WTC11 (cell line): ENCODE measurements at places on chromosomes 12 and 14.

- no peak for DNase-seq
Measured at GRCh38 chr12:97650242-97650641, 187.6 kb downstream of the RMST start.

DNA sequence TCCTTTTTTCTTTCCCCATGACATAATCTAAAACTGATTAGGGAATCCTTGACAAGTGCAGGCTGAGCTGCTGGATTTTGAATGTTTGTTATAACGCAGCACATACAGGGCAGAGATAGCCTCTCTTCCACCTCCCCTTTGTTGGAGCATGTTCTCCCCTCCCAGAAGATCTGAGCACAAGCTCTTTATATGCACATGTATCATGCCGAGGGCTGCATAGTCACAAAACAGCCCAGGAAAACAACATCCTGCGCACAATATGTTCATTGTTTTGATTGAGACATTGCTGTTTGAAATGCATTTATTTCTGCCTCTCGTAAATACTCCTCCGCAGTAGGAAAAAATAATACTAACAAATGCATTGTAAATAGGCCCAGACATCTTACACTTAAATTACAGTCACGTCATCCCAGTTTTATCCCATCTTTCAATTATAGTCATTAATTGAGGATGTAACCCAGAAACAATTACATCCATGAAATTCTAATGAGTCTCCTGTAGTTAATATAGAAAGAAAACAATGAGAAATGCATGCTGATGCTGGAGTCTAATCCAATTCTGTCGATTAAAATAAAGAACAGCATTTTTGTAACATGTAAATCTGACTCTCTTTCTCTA is 401.8 kb downstream of the BTG1 start:
- no peak for DNase-seq

DNA sequence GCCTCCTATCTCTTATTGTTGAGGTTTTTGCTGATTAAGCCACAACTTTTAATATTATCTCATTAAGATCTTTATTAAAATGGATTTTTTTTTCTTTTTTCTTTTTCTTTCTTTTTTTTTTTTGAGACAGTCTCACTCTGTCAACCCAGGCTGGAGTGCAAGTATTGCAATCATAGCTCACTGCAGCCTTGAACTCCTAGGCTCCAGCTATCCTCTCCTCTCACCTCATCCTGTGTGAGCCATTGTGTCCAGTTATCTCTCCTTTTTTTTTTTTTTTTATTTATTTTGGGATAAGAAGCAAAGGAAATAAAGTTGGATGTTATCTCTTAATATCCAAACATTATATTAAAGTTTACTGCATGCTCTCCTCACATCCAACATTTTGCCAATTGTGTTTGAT is 12.7 kb downstream of the VEZT start:
- no peak for DNase-seq

- peak; percentile 14 for DNase-seq
Measured at GRCh38 chr14:104267895-104268294, 129.5 kb downstream of the KIF26A start.

DNA sequence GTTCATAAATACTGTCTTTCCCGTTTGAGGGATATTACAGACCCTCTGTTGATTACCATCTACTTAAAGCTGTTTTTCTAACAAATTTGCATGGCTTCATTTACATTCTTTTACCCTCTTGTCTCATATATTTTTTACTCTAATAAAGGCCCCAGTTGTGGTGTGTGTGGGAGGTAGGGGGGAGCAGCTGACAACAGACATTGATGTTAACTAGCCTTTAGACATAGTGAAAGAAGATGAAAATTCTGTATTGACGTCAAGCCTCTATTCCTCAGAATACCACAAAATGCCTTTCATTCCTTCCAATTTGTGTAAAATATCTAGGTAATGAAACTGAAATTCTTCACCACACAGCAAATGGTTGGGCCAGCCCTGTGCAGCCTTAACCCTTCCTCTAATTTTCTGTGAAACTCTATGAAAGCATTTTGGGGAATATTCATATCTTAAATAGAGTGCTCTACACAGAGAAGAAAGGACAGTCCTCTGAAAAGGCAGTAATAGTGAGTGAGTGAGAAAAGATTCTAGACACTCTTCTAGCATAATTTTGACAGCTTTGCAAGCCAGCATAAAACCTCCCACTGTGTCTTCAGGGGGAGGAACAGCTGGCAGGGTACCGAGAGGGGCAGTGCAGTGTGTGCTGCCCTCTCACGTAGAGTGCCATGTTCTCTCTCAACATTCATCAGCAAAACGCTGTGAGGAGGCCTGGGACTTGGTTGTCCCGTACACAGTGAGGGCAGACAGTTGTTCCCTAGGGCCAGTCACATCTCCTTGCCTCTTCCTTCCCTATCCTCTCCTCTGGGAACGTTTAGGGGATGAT is 20.1 kb upstream of the CERS5 start:
- DNase-seq, result no peak

GRCh38 chr14:21804981-21805380 is 131.4 kb upstream of the OR4E1 start:
- no peak for DNase-seq

GRCh38 chr14:23182372-23183157 is 895 bp downstream of the SLC7A8 start:
- DNase-seq, result peak; percentile 84

GRCh38 chr14:83764656-83765599 is 1765.0 kb upstream of the FLRT2 start:
- DNase-seq, result no peak

DNA sequence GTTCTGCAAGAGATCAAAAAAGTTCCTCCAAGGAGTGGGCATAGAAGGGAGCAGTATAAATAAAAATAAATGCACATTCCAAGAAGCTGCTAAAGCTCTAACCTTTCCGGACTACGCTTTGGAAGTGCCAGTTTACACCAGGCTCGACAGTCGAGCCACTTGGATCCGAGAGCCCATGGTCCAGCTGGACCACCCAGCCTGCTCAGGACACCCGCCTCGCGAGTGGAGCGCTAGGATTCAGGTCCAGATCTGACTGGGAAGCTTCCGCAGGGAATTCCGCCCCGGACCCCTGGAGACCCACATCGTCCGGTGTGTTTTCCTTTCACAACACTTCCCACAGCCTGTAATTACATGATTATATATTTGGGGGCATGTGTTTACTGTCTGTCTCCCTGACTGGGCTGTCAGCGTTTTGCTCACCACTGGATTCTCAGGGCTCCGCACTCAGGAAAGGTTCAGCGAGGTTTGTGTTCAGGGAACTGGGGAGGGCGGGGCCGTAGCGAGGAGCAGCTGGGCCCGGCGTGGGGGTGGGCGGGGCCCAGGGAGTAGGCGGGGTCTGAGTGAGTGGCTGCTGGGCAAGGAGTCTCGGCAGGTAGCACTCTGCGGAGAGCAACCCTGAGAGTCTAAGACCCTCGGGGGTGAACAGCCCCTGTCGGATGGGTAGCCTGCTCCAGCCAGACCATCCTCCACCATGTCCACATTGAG is 52.3 kb upstream of the TMEM263 start:
- peak; percentile 90 for DNase-seq

DNA sequence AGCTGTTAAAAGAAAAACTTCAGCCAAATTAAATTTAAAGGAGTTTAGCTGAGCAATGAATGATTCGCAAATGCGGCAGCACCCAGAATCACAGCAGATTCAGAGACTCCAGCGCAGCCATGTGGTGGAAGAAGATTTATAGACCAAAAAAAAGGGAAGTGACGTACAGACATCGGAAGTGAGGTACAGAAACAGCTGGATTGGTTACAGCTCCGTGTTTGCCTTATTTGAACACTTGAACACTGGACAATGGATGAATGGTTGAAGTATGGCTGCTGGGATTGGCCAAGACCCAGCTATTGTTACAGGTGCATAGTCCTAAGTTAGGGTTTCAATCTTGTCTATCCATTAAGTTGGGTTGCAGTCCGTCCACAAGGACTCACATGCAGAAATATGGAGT is 42.6 kb downstream of the GALNT8 start:
- DNase-seq, result no peak

- DNase-seq, result no peak
Measured at GRCh38 chr12:66144791-66145754, 14.5 kb upstream of the LLPH start.

DNA sequence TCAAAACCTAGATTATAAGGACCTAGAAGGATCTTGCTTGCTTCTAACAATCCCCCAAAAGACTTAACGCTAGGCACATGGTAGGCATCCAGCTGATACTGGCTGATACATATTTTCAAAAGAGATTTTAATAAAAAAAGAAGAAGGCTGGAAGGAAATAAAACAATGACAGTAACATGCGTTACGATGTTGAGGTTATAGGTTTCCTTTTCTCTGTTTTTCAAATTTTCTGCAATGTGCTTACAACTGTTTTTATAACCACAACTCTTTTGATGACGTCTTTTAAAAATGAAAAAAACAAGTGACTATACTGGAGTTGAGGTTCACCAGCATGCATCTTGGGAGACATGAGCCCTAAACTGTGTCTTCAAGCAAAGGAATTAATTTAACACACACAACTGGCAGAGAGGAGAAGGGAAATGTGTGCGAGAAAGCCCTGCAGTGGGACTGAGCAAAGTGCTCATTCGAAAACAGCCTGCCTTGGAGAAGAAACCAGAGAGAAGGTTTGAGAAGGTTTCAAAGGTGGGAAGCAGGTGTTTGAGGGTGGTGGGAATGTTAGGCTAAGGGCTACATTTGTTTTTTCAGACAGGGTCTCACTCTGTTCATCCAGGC is 80.4 kb downstream of the DUSP16 start:
- DNase-seq, result no peak

DNA sequence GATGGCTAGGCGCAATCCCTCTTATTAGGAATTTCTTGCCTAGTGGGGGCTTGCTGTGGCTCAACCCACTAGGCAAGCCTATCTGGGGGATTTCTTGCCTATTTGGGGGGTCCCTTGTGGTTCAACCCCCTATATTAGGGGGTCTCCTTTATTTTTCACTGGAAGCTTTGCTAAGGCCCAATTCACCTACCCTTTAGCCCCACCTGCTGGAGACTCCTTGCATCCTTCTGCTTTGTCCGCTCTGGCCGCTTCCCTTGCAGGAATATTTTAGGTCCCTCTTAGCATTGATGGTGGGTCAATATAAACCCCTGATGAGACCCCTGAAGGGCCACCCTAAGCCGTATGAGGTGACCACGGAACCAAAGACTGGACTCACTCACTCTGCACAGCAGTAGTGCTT is 1552.1 kb downstream of the AACS start:
- DNase-seq, result no peak

DNA sequence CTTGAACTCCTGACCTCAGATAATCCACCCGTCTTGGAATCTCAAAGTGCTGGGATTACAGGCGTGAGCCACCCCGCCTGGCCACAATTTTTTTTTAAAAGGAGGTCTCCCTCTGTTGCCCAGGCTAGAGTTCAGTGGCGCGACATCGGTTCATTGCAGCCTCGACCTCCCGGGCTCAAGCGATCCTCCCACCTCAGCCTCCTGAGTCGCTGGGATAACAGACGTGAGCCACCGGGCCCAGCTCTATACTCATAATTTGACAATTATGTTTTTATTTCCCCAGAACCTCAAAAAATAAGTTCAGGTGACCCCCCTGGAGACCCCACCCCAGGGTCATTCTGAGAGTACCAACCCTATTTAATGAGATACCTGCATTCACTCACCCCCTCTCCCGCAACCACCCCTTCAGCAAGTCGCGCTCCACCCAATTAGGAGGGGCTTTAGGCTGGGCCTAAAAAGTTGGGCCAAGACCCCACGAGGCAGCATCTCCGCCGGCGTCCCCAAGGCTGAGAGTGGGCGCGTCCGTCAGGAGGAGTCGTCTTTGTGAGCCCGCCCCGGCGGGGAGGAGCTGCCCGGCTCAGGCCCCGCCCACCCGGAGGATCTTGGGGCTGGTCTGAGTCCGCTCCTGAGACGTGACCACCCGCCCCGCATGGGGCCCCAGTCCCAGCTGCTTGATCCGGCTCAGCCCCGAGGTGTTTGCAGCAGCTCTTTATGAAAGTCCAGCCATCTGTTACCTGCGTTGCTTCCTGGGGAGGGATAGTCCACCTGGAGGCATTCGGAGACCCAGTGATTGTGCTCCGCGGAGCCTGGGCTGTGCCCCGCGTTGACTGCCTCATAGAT is at the start of gene ANKRD33:
ANKRD33 (plus strand) TSS at position 628 of the 840 bp plus-strand sequence; CDS start at position 712, 84 bp downstream.
- peak; percentile 91 for DNase-seq

- DNase-seq, result no peak
Measured at GRCh38 chr12:6295094-6295811, 15.2 kb upstream of the PLEKHG6 start.

GRCh38 chr14:41606532-41607303 is at the start of gene LRFN5:
Gene LRFN5, plus strand, starts transcription at chr14:41606876.
- peak; percentile 68 for DNase-seq

DNA sequence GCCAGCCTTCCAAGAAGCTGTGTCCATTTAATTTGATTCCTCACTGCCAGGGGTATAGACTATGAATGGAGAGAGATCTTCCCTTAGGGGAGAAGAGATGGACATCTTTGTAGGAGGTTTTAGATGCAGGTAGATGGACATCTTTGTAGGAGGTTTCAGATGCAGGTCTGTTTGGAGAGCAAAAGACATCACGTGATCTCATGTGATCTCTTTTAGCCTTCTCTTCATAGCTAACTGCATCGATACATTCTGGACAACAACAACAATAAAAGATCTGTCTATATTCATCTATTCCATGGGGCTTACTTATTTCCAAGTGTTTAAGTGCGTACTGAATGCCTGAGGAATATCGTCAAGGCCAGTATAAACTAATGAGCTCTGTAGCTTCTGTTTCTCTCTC is 163.2 kb downstream of the PAX9 start:
- DNase-seq, result no peak
